ENCODE measurements at places on chromosomes 5 and 9. TPM values are rescaled to one million over a fixed set of nuclear protein-coding genes. Genes with fewer than 3 reads are reported as not detected.

ANXA1 gene
- total RNA-seq, result 12.2 TPM

SEMA6A gene
- 71.4 TPM for total RNA-seq

DEPDC1B gene
- total RNA-seq, result 17.5 TPM

PHF24 gene
- total RNA-seq, result 40.1 TPM

SLC28A3 gene
- not detected for total RNA-seq

DDX46 gene
- 63.2 TPM for total RNA-seq

NEUROG1 gene
- total RNA-seq, result 1.6 TPM

DOCK8 gene
- total RNA-seq, result 4.1 TPM

SPINK4 gene
- not detected for total RNA-seq

ACTBL2 gene
- not detected for total RNA-seq

C9 gene
- not detected for total RNA-seq

BHMT2 gene
- total RNA-seq, result not detected

TMOD1 gene
- 42.6 TPM for total RNA-seq

ARSI gene
- not detected for total RNA-seq

LCN9 gene
- total RNA-seq, result not detected

PPP2R2B gene
- 135 TPM for total RNA-seq

ADGRD2 gene
- total RNA-seq, result not detected

SCGB3A2 gene
- total RNA-seq, result not detected

CLIC3 gene
- total RNA-seq, result not detected

FGF18 gene
- 0.63 TPM for total RNA-seq

SLC44A1 gene
- total RNA-seq, result 62.9 TPM

FAM169A gene
- 58.2 TPM for total RNA-seq

AGXT2 gene
- not detected for total RNA-seq

Data from parietal lobe (tissue), 2 donors.